ENCODE measurements at places on chromosomes 16 and 17.

GRCh38 chr16:82754716-82755513 lies 128.1 kb downstream of the CDH13 start:
- no peak for DNase-seq

DNA sequence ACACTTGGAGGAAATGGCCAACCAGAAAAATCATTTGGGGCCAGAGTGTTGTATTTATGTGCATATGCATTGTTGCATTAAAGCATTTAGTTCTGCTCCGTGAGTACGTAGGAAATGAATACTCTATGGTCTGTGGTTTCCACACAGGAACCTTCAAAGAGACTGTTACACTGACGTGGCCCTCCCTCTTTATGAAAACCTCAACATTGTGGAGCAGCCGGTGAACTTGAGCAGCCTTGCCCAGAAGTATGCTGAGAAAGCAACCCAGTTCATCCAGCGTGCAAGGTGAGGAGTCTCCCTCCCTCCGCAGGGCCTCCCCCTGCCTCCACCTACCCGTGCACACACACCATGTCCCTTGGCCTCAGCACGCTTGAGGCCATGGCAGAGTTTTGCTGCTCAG lies 65.2 kb downstream of the ARSG start:
- no peak for DNase-seq

GRCh38 chr17:58329035-58329809 lies 627 bp upstream of the TSPOAP1 start:
- no peak for DNase-seq

GRCh38 chr17:72119873-72120641 lies 763 bp upstream of the SOX9 start:
- no peak for DNase-seq

DNA sequence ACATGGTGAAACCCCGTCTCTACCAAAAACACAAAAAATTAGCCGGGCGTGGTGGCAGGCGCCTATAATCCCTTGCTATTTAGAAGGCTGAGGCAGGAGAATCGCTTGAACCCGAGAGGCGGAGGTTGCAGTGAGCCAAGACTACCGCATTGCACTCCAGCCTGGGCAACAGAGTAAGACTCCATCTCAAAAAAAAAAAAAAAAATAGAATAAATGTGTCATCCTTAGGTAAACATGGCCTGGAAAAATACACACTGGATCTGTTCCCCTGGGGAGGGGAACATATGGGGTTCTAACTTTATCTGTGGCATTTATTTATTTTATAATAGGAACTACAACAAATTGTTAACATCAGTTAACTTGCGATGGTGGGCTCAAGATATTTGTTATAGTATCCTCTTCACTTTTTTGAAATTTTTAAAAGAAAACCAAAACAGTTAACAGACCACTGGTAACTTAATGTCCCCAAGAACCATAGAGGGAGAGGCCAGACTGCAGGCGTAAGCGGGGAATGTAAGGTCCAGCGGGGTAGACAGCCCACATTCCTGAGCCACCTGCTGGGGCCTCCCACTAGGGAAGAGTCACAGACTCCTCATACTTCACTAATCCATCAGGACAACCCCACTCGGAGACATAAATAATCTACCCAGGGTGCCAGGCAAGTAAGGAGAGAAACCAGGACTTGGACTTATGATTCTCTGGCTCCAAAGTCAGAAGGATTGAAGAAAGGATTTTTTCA lies 12.5 kb upstream of the TXNDC11 start:
- no peak for DNase-seq
